ENCODE measurements at places on chromosomes 4 and X.

GRCh38 chr4:141004823-141005222 is 128.4 kb downstream of the RNF150 start:
- DNase-seq, result no peak

GRCh38 chrX:13474164-13474516 is 95.3 kb upstream of the EGFL6 start:
- no peak for DNase-seq

DNA sequence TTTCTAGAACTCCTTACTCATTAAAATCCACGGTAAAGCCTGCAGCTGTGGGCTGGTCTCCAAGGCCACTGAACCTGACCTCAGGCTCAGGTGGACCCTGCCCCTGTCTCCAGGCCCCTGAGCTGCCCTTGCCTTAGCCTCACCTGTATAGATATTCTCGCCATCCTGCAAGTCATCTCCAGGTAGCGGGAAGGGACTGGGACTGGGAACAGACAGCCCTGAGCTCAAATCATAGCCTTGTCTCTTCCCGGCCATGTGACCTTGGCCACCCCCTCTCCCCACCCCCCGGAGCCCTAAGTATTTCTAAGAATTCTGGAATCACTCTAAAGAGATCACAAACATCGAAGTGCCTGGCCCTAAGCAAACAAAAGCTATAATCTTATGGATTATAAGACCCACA is 17.7 kb downstream of the ABLIM2 start:
- no peak for DNase-seq

- DNase-seq, result no peak
These were observed at the start of gene PCDH19 for GRCh38 chrX:100409610-100410590. PCDH19 (minus strand) TSS chrX:100410273; CDS start chrX:100408597, 1,676 bp downstream.

DNA sequence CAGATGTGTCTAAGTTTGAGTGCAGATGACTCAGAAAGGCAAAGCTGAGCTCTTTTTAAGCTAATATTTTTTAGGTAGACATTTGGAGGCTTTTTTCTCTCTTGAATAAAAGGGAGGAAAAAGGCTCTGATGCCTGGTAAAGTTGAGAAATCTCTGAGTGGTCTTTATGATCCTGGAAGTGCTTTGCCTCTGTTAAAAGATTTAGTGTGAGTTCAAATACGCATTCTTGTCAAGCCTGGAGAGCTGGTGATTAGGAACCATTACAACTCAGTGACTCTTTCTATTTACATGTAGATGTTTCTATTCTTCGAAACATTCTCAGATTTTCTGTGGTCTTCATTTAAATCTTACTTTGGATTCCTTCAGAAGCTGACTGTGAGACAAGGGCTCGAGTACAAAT is 143.4 kb upstream of the MED14 start:
- DNase-seq, result no peak

- no peak for DNase-seq
These were observed 20.1 kb upstream of the TCEAL4 start for GRCh38 chrX:103565197-103565596.

GRCh38 chrX:40262157-40263013 is 164.6 kb upstream of the BCOR start:
- no peak for DNase-seq

- no peak for DNase-seq
These were observed 16.0 kb upstream of the PRRG1 start for GRCh38 chrX:37332987-37333658.

GRCh38 chr4:147851135-147851534 is 119.2 kb downstream of the ARHGAP10 start:
- DNase-seq, result no peak

GRCh38 chr4:8267077-8267476 is 2.5 kb upstream of the HTRA3 start:
- no peak for DNase-seq

DNA sequence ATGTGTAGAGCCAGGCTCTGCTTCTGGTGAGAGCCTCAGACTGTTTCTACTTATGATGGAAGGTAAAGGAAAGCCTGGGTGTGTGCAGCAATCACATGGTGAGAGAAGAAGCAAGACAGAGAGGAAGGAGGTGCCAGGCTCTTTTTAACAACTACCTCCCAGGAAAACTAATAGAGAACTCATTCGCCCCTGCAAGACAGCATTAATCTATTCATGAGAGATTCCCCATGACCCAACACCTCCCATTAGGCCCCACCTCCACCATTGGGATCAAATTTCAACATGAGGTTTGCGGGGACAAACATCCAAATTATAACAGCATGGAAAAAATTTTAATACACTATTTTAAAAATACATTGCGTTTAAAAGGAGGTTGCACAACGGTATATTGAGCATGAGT is 24.7 kb upstream of the GRIA3 start:
- no peak for DNase-seq

DNA sequence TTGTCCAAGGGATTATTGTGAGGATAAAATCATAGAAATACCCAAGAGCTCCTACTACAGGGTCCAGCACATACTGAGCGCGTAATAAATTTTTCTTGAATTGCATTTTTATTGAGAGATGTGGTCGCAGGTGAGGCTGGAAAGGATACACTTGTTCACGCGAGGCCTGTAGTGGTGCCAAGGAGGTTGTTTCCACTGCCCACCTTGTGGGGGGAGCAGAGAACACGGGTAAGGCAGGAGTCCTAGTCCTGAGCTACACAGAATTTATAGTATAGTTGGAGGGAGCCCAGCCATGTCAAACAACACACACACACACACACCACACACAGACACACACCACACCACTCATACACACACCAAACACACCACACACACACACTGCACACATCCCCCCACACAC is 31.8 kb upstream of the CYP4V2 start:
- DNase-seq, result no peak

DNA sequence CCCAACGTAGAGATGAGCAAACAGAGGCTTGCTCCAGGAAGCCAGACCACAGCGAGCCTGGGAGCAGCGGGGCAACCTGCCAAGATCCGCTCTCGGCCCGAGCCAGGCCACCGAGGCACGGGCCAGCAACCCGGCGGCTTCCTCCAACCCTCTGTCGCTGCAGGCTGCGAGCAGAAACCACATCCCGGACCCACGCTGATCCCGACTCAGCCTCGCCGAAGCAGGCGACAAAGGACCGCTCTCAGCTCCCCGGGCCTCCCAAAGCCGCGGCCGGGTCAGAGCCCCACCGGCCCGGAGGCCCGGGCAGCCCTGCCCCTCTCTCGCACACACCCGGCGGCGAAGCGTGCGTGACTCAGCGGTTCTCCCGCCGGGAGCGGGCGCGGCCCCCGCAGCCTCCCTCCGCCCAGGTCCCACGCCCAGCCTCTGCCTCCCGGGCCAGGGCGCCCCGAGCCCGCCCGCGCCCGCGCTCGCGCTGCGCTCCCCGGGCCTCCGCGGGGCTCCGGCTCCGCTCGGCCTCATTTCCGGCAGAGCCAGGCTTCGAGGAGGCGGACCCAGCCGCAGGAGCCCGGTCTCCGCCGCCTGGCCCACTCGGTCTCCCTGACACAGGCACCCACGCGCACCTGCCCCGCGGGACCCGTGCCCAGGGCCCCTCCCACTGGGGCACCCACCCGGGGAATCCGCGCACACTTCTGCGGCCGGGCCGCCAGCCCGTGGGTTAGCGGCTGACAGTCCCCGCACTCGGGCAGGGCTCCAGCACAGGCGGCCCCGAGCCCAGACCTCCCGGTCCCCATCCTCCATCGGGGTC is 1.7 kb downstream of the PPP2R2C start:
- DNase-seq, result no peak

GRCh38 chr4:149604827-149605226 is 210.8 kb downstream of the IQCM start:
- no peak for DNase-seq

GRCh38 chr4:148962539-148963290 is 520.5 kb upstream of the NR3C2 start:
- DNase-seq, result no peak

DNA sequence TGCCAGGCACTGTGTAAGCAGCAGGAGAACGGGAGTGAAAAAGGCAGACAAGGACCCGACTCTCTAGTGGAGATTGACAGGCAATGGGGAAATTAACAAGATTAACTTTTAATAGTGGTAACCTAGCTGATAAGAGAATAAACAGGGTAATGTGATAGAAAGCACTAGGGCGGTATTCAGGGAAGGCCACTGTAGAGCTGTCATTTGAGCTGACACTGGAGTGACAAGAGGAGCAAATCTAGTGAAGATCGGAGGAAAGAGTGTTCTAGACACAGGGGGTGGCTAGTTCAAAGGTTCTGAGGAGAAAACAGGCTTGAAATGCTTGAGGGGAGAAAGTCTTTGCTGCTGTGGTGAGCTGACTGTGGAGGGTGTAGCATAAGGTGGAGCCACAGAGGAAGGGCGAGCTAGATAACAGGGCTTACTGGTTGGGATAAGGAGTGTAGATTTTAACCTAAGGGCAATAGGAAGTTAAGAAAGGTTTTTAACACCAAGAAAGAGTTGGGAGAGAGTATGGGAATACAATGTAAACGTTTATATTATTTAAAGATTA is 122.8 kb downstream of the SLC10A7 start:
- DNase-seq, result no peak

DNA sequence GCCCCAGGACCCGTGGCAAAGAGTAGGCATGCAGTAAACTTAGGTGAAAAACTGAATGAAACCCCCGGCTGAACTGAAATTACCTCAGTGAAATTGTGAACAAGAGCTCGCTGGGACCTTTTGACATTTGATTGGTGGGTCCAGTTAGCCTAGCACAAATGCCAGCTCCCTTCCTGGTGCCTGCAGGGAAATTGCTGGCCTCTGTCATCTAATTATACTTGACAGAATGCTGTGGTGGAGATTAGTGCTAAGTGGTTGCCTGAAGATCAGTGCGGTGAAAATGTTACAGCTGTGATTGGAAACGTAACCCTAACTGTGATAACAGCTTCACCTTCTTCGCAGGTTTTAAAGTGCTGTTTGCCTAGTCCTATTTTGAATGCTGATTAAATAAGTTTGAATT is 43.0 kb downstream of the ADD1 start:
- DNase-seq, result no peak

GRCh38 chr4:173827707-173828106 is 297.7 kb upstream of the HAND2 start:
- DNase-seq, result no peak

DNA sequence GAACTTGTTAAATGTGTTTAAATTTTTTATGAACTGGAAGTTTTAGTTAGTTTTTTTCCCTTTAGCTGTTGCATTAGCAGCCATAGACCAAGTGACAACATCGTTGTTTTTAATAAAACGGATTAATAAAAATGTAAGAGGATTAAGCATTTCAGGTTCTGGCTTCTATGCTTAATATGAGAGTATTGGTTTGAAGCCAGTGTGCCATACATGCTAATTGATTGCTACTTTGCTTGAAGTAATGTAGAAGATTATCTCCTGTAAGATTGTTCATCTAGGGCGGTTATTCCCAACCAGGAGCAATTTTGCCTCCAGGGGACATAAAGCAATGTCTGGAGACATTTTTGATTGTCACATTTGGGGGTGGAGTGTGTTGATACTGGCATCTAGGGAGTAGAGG is 54.3 kb downstream of the TLL1 start:
- no peak for DNase-seq

DNA sequence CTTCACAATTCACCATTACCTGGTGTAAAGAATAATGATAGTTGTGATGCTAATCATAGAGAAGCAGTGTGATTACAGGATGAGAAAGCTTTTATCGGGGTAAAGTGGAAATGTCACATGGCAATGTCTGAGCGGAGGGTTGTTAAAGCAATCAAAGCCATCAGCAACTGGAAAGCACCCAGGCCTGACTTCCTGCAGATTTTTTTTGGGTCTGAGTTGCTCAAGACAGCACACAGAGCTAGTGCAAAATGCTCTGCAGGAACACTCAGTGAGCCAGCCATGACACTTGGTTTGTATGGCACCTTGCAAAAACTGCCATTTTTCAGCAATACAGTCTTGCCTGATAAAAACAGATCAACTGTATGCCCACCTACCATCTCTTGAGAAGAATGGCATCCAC is 152.9 kb downstream of the COL4A6 start:
- DNase-seq, result no peak

DNA sequence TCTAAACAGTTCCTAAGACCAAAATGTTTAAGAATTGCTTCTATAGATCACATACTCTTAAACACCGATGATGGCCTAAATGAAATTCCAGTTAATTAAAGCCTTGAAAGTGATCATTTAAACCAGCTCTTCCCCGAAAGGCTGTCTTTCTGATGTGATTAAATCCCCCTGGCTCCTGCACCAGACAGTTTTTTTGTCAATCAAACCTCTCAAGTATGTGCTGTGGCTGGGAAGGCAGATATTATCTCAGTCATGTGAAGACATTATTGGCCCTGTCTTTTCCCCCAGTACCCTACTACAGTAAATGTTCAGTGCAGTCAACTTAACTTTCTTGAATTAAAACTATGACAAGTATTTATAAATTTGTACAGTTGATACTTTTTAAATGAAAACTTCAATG is 121.0 kb upstream of the MYOZ2 start:
- no peak for DNase-seq

GRCh38 chrX:140505421-140506337 is 810 bp upstream of the SOX3 start:
- DNase-seq, result no peak

GRCh38 chr4:157444014-157444413 is 223.5 kb downstream of the GRIA2 start:
- no peak for DNase-seq

- DNase-seq, result no peak
These were observed 58.6 kb downstream of the GATB start for GRCh38 chr4:151702256-151702655.

DNA sequence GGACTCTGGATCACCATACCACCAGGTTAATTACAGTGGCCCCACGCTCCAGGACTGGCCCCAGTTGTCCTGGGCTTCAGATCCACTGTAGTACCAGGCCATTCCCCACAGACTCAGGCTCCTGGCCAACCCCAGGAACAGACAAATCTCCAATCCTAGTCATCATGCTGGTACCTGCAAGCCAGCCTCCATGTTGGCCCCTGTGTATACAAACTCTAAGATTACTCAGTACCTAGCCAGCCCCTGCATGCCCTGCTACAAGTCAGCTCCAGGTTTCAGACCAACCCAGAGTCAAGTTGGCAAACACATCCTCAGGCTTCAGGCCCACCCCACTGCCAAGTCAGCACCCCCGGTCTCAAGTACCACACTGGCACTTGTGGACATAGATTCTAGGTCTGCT is 85.9 kb downstream of the KLF8 start:
- DNase-seq, result no peak

- no peak for DNase-seq
These were observed 160.2 kb downstream of the SOWAHB start for GRCh38 chr4:76737771-76738085.

DNA sequence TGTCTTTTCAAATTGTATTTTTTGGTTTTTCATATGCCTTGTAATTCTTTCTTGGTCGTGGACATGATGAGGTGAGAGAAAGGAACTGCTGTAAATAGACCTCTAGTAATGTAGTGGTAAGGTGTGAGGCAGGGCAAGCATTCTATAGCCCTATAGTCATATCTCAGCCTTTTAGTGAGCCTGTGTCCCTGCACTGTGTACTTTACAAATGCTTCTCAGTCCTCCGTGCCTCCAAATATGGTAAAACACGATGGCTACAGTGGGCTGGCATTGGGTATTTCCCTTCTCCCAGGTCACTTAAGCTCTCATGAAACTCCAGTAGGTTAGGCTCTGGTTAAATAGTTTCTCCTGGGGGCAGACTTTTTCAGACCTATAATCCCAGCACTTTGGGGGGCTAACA is 57.9 kb upstream of the PLS3 start:
- no peak for DNase-seq

All from stimulated activated CD8-positive, alpha-beta memory T cell treated with anti-CD3 and anti-CD28 coated beads, Interleukin-4, amount 100 ng/mL, for 24 hours (primary cell).